PC-9 (cell line): ENCODE measurements at places on chromosomes 16 and 17. TPM values are rescaled to one million over a fixed set of nuclear protein-coding genes. Genes with fewer than 3 reads are reported as not detected.

DNA sequence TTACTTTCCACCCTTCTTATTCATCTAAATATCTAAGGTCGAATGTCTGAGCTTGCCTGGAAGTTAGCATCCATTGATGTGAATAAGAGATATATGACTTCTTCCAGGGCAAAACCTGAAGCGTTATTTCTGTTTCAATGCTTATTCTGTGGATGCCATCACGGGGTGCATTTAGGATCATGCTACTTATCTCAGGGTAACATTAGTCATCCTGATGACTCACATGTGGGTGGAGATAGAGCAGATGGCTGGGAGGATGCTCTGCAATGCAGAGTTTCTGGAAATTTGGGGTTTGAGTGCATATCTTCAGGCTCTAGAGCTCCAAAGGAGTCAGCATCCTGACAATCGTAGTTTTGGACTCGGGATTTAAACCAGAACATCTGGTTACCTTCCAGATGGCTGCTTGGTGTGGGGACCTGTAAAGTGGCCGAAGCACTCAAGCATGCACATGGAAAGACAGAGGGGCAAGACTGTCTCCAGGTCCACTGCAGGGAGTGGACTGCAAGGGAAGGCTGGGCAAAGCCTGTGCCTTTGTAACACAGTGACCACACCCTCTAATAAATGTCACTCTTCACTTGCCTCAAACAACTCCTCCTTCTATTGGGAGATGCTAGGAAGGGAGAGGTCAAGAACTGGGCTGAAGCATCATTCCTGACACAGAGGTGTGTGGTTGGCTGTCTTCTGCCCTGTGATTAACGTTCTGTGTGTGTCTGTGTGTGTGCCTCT lies 175.2 kb upstream of the SALL1 start:
- DNase-seq = no peak

- no peak for DNase-seq
Observed at GRCh38 chr17:8369944-8370343, 6.6 kb downstream of the KRABD2 start.

GRCh38 chr17:58308173-58308984 lies 20.2 kb downstream of the TSPOAP1 start:
- no peak for DNase-seq

- peak; percentile 69 for DNase-seq
Observed at GRCh38 chr16:56643080-56643778, 4.8 kb downstream of the MT1A start.

DNA sequence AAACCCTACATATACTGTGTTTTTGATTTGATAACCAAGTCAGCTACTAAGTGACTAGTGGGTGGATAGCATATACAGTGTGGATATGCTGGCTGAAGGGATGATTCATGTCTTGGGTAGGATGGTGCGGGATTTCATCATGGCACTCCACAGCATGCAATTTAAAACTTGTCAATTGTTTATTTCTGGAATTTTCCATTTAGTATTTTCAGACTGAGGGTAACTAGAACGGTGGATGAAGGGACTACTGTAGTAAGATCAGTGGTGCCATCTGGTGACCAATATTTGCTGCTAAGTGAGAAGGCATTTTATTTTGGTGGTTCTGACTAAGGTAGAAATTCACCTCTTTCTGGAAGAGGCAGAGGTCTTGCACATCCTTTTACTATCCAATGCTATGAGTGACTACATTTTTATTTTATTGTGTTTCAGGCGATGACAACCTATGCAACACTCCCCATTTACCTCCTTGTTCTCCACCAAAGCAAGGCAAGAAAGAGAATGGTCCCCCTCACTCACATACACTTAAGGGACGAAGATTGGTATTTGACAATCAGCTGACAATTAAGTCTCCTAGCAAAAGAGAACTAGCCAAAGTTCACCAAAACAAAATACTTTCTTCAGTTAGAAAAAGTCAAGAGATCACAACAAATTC lies 3.1 kb downstream of the CDC6 start:
- peak; percentile 90 for DNase-seq

- DNase-seq = no peak
Observed at GRCh38 chr17:63634163-63634562, 11.9 kb downstream of the MAP3K3 start.

- no peak for DNase-seq
Observed at GRCh38 chr16:86199871-86200695, 301.1 kb downstream of the IRF8 start.

GRCh38 chr16:46732561-46732960 lies 15.6 kb downstream of the MYLK3 start:
- DNase-seq = no peak

GRCh38 chr17:63275318-63275970 lies 170.7 kb downstream of the CYB561 start:
- peak; percentile 32 for DNase-seq

DNA sequence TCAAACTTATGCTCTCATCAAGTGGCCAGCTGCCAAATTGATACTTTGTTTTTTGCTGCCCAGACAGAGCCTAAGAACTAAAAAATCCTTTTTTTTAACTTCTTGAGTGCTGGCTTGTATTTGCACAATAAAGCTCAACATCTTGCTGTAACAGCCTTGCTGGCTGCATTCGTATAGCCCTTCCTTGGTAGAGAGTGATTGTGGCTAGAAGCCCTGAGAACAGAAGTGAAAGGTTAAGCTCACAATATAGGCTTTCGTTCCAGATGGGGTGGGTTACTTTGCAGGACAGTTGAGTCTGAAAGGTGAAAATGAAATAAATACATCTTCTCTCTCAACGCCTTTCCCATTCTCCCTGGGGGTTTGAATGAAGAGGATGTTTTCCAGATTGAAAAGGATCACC lies 278.8 kb downstream of the HS3ST3B1 start:
- DNase-seq = no peak

- no peak for DNase-seq
Observed at GRCh38 chr17:61783556-61784304, 79.6 kb downstream of the BRIP1 start.

PDILT gene
- total RNA-seq = not detected in 2 replicates

ABCA3 gene
- 6.2 and 8.0 TPM in 2 replicates for total RNA-seq

UMOD gene
- total RNA-seq = not detected in 2 replicates

GAS2L2 gene
- total RNA-seq = not detected in 2 replicates

NPIPB9 gene
- total RNA-seq = 6.1 and 8.5 TPM in 2 replicates
